ENCODE measurements at places on chromosomes 3 and 15. TPM values are rescaled to one million over a fixed set of nuclear protein-coding genes. Genes with fewer than 3 reads are reported as not detected.

CCR3 gene
- total RNA-seq: not detected

CLRN1 gene
- total RNA-seq: not detected

DNA sequence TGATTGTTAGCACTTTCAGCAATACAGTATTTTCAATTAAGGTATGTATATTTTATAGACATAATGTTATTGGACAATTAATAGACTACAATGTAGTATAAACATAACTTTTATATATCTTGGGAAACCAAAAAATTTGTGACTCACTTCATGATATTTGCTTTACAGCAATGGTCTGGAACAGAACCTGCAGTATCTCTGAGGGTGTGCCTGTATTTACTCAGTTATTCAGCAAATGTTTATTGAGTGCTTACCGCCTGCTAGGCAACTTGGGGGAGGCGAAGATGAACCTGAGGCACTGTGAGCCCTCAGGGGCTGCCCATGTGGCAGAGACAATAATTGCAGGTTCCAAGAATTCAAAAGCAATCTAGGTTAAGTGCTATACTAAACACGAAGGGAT, 144.8 kb downstream of the GABRB3 start:
- no peak for DNase-seq

GRCh38 chr3:88641033-88641604, 466.3 kb upstream of the EPHA3 start:
- no peak for DNase-seq

- DNase-seq: no peak
These were observed at the start of gene PFN2 for GRCh38 chr3:149970716-149971402. Gene PFN2, minus strand, starts transcription at chr3:149970895. Its CDS starts 39 bp downstream, at chr3:149970856.

- DNase-seq: no peak
These were observed 740.5 kb downstream of the EPHA3 start for GRCh38 chr3:89847955-89848354.

GRCh38 chr15:58355382-58355971, 76.3 kb upstream of the LIPC start:
- no peak for DNase-seq

DNA sequence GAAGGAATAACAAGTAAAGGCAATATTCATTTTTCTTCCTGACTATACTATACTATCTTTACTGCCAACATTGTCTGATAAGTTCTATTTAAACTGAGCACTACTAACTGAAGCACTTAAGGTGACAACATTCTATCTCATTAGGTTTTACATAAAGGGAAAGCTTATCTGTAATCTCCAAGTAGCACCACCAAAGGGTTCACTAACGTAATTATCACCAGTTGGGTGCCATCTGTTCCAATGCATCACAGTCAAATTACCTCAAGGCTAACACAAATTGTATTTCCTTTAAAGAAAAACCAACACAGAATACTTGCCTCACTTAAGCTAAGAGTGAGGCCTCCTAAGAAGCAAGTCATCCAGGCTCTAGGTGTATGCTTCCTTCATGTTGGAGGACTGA, 453.8 kb downstream of the RAP2B start:
- no peak for DNase-seq

- no peak for DNase-seq
These were observed 21.9 kb downstream of the POLR2M start for GRCh38 chr15:57728436-57728835.

DNA sequence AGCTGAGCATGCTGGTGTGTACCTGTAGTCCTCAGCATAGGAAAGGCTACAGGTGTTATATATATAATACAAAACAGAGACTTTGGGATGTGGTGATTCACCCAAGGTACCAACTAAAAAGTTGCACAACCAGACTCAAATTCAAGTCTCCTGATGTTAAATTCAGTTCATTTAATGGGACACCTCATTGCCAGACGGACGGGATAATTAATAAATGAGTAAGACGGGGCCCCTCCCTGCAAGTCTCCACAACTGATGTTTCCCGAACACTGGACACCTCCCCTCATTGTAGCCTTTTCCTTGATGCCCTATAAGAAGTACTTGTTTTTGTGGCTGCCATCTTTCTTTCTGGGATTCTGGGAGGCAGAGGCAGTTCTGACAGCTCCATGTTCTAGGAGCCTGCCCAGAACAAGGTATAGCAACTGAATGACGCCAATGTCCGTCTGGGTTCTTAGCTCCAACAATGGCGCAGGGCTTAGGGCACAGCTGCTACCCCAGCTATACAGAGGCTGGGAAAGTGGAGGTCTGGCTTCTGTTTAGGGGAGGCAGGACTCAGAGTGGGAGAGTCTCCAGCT, 50.7 kb downstream of the CDC25A start:
- no peak for DNase-seq
